ENCODE measurements at places on chromosomes 3 and 15. TPM values are rescaled to one million over a fixed set of nuclear protein-coding genes. Genes with fewer than 3 reads are reported as not detected.

ZNF385D gene
- polyA plus RNA-seq, result 7.1 TPM

USP13 gene
- 5.3 TPM for polyA plus RNA-seq

- DNase-seq, result no peak
These were observed 149.7 kb upstream of the NUDT16 start for GRCh38 chr3:131231710-131232389.

GRCh38 chr15:69468241-69469121, 15.9 kb downstream of the RPLP1 start:
- peak; percentile 97 for DNase-seq

DNA sequence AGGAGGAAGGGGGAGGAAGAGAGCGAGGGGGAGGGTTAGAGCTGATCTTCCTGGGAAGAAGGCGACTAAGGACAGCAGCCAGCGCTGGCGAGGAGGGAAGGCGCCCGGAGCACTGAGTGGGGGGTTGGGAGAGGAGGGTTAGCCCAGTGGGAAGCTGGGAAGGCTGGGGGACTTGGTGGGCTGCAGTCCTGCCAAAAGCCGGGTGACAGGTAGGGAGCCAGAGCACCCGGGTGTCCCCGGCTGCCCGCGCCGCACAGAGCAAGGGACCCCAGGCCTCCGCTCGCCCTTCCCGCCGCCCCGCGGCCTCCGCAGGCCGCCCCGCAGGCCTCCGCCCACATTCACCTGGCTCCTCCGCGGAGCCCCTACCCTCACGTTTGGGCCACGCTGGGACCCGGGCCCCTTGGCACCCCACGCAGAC, 448 bp downstream of the SLC12A8 start:
- no peak for DNase-seq

- no peak for DNase-seq
These were observed 58.3 kb downstream of the SCN10A start for GRCh38 chr3:38757721-38758120.

DNA sequence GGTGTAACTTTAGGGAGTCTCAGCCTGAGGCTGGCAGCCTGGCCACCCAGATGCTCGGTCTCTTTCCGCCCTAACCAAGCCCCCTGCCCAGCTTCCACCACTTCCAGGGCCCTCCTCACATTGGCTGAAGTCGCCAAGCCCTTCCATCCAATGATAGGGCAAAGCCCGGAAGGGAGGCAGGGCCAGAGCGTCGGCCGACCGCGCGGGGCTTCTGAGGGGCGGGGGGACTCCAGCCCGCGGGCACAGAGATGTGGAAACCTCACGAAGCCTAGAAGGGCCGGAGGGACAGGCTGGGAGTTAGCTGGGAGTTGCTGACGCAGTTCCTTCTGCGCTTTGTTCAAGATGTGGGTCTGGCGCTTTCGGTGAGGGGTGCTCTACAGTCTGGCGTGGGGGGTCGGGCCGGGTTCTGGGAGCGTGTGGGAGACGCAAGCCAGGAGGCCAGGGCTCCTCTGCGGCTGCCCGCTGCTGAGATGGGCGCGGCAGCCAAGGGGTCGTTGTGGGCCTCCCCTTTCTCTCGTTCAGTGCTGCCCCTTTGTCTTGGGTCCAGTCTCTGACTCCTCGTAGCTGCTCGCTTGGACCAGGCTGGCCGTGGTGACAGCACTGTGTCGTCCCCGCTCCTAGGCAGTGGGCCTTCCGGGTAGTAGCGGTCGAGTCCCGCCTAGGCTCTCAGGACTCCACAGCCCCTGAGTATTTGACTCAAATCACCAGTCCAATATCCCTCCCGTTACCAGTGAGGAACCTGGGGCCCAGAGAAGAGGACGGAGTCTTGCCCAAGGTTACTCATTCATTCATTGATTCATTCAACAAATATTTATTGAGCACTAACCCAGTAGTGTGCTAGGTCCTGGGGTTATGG, at the start of gene ZNF660:
TSS of gene ZNF660 (plus strand) at position 319 of the 856 bp plus-strand sequence. CDS start 9,230 bp downstream, outside the sequence.
- peak; percentile 2 for DNase-seq

DNA sequence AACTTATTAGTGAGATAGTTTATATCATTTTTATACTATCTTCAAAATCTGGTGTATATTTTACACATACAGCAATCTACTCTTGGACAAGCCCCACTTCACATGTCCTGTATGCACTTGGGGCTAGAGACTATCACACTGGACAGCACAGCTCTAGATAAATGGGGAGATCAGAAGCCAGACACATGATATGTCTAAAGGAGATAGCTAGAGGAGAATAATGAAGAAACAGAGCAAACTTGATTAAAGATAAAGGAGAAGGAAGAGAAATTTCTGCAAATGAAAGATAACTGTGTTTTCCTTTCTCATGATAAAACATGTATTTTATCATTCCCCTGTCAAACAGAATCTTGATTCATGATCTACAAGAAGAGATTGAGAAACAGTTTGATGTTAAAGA, 13.0 kb downstream of the CPA3 start:
- no peak for DNase-seq

DNA sequence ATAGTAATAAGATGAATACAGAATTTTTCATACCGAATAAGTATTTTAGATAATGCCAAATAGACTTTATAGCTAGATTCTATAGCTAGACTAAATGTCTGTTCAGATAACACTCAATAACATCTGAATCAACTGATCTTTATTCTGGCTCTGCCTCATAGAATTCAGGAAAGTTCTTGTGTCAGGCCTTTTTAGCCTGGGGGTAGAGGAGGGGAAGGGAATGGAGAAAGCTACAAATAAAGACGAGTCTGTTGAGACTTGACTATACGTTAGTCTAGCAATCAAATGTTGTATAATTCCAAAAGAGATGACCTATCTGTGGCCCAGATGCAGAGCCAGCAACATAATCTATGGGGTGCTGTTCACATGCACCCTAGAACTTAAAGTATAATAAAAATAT, 106.6 kb upstream of the ABI3BP start:
- no peak for DNase-seq

DNA sequence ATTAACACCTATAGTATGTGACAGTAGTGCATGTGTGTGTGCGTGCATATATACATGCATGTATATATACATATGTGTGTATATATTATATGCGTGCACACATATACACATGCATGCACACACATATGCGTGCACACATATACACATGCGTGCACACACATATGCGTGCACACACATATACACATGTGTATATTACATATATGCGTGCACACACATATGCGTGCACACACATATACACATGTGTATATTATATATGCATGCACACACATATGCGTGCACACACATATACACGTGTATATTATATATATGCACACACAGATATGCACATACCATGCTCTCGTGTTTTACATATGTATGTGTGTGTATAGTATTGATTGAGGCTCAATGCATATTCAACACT, 42.0 kb upstream of the MAP3K13 start:
- no peak for DNase-seq

GRCh38 chr3:53845103-53845880, 927 bp downstream of the CHDH start:
- peak; percentile 37 for DNase-seq

DNA sequence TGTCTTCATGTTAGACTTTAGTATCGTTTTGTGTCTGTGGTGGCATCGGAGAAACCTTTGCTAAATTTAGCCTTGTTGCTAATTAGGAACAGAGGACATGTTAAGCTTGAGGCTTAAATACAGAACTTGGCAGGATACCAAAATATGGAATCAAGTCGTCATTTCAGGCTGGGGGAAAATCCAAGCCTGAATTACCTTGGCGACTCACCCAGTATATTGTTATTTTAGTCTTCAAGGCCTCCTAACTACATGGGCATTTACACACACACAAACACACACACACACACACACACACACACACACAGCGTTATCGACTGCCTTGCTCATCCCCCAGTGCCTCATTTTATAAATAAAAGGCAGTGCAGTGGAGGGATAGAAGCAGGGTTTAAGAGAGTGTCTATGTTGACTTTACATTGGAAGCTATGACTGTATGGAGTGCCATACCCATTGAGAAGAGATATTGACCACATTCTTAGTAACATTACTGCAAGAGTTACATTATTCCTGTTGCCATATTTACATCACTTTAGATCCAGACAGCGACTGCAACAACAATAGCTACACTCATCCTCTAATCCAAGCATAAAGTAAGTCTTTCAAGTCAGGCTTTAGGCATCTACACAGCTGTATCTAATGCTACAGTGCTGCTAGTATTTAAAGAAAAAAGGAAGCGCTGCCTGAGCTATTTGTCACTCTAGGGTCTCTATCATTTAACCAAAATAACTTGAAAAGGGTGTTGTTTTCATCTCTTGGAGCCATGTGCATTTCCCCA, 210.8 kb upstream of the SEMA6D start:
- no peak for DNase-seq

GRCh38 chr3:151322511-151322910, 5.9 kb upstream of the GPR87 start:
- DNase-seq, result no peak

DNA sequence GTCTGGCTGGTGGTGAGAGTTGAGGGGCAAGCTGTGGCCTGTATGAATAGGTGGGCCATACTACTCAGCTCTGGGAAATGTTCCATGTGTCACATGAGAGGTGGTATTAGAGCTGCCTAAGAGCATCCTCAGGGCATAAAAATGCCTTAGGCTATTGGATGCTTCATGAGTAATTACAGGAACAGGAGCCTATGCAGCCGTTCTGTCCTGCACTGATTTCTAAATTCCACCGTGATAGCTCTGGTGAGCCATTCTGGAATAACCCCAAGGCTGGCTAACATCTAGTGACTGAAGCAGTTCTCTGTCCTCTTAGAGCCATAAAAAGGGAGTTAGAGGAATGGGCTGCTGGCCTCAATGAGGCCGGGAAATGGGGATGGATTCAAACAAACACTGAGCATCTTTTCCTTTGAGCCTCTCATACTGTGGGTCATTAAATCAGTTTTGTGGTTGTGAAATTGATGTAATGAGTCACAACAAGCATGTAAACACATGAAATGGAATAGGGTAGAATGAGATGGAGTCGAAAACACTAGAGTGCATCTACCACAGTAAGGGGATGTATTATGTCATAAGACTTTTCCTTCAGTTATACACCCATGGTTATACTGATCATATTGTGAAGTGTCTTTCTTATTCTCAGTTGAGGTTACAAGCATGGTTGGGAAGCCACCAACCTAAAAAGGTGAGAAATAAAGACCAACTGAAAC, 41.0 kb downstream of the DGKG start:
- DNase-seq, result peak; percentile 93

- DNase-seq, result no peak
These were observed 5.0 kb downstream of the GXYLT2 start for GRCh38 chr3:72892870-72893269.

DNA sequence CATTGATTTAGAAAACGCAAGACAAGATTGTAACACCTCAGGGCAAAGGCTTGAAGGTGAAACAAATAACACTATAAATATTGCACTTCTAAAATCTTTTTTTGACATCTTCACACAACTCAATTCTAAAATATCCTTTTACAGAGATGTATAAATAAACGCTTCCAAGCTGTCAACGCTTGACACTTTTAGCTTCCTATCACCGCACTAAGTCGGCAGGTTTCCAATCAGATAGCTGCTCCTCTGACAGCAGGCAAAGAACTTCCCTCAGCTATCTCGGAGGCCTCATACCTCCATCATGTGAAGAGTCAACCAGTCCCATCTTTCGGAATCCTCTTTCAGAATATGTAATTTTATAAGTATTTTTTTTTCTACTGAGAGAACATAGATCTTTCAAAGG, 71.0 kb downstream of the PCOLCE2 start:
- DNase-seq, result no peak

GRCh38 chr3:8050283-8050682, 451.3 kb upstream of the LMCD1 start:
- DNase-seq, result no peak

- DNase-seq, result no peak
These were observed 11.7 kb downstream of the MRPS22 start for GRCh38 chr3:139355476-139355875.

- DNase-seq, result peak; percentile 81
These were observed 48.1 kb downstream of the HSPBAP1 start for GRCh38 chr3:122745369-122746021.

GRCh38 chr3:69343875-69344274, 42.0 kb downstream of the FRMD4B start:
- no peak for DNase-seq

DNA sequence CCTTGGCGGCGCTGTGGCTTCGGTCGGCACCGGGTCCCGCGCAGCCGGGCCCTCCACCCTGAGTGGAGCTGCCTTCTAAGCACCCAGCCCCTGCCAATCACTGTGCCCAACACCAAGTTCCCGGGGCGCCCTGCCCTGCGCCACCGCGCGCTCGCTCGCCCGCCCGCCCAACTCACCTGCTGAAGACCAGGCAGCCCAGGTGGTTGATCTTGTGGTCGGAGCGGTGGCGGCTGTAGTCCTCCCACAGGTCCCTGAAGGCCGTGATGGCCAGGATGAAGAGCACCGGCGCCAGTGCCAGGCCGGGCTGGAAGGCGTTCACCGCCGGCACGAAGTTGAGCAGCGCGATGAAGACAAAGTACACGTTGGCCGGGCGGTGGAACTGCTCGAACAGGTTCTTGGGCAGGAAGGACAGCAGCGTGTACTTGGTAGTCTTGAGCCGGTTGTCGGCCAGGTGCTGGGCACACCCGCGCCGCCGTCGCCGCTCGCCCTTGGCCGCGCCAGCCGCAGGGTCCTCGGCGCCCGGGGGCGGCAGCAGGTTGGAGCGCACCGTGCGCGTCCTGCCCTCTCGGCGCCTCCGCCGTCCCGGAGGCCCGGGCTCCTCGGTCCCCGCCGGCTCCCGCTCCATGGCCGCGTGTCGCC, 536 bp downstream of the ATP10A start:
- peak; percentile 9 for DNase-seq

DNA sequence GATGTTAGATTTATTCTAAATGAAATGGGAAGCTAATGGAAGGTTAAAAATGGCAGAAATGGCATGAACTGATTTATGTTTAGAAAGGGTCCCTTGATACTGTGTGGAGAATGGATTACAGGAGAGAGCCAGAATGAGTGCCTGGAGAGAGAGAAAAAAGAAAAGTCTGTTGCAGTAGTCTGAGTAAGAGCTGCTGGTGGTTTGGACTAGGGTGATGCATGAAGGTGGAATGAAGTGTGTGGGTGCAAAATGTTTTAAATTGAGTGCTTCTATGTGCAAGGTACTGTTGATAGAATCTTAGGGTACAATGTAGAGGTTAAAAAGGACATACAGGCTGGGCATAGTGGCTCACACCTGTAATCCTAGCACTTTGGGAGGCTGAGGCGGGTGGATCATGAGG, 11.4 kb upstream of the MGA start:
- peak; percentile 71 for DNase-seq

DNA sequence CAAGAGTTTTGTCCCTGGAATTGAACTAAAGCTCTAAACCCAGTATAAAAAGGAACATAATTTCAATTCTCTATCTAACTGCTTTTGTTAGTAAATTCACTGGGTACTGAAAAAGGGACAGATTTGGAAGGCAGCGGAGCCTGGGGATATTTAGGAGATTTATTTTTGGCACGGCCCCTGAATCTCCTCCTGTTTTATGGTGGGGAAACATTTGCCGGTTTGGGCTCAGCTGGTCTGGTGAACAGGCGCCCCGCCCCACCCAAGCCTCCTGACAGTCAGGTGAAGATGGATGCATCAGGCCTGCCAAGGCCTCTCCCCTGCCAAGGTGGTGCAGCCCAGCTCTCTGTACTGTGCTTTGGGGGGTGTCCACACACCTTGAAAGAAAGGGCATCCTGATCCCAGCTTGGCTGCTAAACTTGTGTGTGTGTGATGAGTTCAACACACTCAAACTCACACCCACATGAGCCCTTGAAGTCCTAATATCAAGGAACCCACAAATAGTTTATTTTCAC, 46.3 kb downstream of the EBLN2 start:
- no peak for DNase-seq

Measured in mammary epithelial cell (primary cell).